ENCODE measurements at places on chromosomes 6 and 20. TPM values are rescaled to one million over a fixed set of nuclear protein-coding genes. Genes with fewer than 3 reads are reported as not detected.

- no peak for DNase-seq
Observed at GRCh38 chr6:124066269-124066668, 262.6 kb downstream of the NKAIN2 start.

DNA sequence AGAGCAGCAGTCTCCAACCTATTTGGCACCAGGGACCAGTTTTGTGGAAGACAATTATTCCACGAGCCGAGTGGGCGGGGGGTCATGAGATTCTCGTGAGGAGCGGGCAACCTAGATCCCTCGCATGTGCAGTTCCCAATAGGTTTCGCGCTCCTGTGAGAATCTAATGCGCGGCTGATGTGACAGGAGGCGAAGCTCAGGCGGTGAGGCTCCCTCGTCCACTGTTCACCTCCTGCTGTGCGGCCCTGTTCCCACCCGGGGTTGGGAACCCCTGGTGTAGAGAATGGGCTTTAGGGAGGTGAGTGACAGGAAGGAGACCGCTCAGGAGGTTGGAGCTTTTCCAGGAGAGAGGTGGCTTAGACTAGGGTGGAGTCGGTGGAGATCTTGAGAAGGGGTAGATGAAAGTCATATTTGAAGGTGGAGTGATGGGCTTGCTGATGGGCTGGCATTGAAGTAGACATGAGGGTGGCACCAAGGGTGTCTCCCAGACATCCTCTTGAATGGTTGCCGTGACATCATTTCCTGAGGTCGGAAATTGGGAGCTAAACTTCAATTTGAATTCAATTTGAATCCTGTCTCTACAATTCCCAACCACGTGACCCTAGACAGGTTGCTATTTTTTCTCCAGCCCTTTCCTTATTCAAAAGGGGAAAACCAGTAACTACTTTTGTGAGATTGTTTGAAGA lies 1.5 kb upstream of the RAD21L1 start:
- no peak for DNase-seq

GRCh38 chr6:7143476-7143974 lies 35.8 kb downstream of the RREB1 start:
- no peak for DNase-seq

GRCh38 chr6:37971266-37971665 lies 151.7 kb downstream of the ZFAND3 start:
- no peak for DNase-seq

HLA-DOA gene
- total RNA-seq = 5.0 TPM

ADAM33 gene
- 30.7 TPM for total RNA-seq

CLPSL2 gene
- total RNA-seq = not detected

DAAM2 gene
- total RNA-seq = 83.8 TPM

HTR1E gene
- total RNA-seq = not detected
